ENCODE measurements at places on chromosomes 2 and 18.
A peak's percentile ranks its signal among the peaks of the same experiment; 100 is the strongest.

- no peak for DNase-seq
Measured at GRCh38 chr18:66749030-66749429, 145.1 kb upstream of the CDH19 start.

GRCh38 chr2:145095641-145096435 is 575.9 kb upstream of the ZEB2 start:
- DNase-seq: no peak

GRCh38 chr2:52112141-52112540 is 1080.2 kb upstream of the NRXN1 start:
- DNase-seq: no peak

GRCh38 chr2:237964578-237965404 is 2.0 kb upstream of the UBE2F start:
- no peak for DNase-seq

DNA sequence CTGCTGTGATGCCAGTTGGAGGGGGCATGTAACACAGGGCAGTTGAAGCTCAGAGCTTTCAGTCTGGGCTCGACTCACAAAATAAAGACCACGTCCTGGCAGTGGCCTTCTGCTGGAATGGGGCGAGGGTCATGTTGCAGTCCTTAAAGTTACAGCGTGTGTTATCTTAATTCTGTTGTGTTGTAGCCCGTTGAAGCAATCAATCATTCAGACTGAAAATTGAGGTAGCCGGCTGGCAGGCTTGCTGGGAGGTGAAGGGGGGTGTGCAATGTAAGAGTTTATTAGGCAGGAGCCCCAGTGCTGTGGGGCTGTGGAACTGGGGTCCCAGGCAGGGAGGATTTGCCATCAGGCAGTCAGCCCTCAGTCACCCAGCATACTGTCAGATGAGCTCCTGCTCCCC is 136.9 kb upstream of the EPAS1 start:
- no peak for DNase-seq

- DNase-seq: no peak
Measured at GRCh38 chr18:45287531-45287930, 327.7 kb upstream of the SLC14A2 start.

GRCh38 chr2:218809515-218809914 is 22.1 kb downstream of the PRKAG3 start:
- DNase-seq: no peak

- no peak for DNase-seq
Measured at GRCh38 chr2:69774984-69775982, 33.3 kb downstream of the ANXA4 start.

DNA sequence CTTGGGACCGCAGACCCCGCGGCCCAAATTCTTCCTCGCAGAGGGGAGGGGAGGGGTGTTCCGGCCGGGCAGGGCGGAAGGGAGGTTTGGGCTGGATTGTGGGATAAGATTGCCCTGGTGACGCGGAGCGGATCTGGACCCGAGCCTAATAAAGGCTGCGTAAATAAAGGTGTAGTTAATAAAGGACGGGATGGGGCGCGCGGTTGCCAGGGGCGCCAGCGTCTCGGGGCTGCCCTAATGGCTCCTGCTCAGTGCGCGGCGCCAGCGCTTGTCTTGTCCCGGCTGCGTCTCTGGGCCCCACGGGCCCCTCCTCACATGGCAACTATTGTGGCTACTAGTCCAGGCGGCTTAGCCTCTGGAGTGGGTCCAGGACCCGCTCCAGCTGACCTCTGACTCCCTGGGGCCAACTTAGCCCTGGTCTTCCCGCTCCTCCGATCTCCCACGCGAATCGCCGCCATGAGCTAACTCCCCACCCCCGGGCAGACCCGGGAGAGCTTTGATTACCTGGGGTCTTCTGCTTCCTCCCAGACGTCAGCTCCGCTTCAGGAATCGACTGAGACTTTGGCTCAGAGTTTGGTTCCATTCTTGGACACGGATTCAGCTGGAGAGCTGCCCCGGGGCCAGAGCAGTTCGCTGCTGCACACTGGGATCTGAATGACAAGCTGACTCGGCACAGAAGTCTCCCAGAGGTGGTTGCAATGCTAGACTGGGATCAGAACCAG is 36.5 kb downstream of the SLC25A52 start:
- no peak for DNase-seq

DNA sequence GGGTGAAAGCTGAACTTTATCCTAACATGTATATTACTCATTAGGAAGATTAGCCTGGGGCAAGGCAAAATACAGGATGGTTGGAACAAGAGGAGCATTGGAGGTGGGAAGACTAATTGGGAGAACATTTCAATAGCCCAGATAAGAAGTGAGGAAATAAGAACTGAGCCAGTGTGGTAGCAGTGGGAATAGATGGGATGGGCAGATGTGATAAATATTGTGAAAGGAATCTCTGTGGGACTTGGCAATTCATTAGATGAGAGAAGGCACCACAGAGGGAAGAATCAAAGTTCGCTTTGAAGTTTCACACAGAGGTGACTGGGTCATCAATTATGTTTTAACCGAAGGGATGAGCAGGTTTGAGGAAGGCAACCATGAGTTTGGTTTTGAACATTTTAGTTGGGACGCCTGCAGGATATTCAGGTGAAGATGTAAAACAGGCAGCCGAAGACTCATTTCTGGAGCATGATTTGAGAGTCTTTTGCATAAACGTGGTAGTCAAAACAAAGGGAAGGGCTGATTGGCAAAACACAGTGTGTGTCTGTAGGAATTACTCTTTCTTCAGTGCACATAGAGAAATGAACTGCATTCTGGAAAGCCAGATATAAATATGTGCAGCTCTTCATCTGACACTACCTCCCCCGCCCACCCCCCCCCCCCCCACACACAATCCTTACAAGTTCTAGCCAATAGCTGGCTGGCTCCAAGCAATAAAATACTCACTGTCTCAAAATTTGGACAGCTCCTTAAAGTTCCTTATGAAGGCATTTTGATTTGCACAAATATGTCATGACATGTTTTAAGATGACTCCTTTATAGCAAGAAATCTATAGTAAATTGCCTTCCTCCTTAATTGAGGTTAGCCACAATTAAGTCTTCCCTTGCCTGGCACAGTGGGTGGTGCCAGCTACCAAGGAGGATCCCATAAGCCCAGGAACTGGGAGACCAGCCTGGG is 1.9 kb upstream of the SLC1A4 start:
- no peak for DNase-seq

DNA sequence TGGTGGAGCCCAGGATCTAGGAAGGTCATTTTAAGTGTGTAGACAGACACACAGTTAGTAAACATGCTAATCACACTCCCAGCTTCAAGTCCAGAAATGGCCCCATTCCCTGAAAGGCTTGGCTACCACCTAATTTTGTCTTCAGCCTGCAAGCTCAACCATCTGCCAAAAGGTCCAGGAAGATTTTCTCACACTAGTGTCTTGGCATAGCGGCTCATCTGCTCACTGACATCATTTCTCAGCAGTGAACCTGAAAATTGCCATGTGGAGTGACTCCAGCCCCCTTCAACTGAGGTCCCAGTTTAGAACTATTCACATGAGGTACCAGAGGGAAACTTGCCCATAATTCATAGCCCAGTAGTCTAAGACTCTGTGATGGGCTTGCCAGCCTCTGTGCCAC is 748.9 kb downstream of the LRP1B start:
- no peak for DNase-seq

DNA sequence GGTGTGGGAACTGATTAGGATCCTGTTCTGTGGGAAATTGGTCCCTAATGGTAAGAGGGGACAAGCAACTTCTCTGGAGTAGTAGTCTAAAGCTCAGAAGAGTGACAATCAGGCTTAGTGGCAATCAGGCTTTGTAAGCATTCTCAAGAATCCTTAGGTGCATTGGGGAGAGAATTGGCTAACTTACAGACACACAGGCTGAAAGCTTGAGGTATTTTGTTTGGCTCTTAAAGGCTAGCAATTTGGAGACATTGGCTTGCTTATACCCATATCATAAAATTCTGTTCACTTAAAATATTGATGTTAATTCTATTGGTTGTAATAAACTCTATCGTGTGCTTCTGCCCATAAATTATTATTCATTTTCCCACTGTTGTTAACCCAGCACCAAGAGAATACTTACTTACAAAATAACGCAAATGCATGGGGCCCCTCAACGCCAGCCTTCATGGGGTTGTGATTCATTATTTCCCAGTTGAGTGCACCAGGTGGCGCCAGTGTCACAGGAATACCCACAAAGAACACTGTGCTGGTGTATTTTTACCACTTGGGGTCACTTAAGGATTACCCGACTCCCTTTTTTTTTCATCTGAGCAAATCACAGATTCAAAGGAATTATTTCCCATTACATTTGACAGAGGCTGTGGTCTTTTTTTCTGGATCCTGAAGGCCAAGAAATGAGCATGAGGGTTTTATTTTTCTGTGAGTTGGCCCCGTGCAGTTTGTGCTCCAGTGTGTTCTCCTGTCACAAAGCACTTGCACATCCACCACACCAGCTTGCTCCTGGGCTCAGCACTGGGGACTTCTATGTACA is 45.5 kb downstream of the DDX1 start:
- DNase-seq: peak; percentile 21

GRCh38 chr2:215637651-215638050 is 201.8 kb upstream of the FN1 start:
- DNase-seq: no peak

- DNase-seq: no peak
Measured at GRCh38 chr2:12044857-12045256, 298.4 kb downstream of the LPIN1 start.

GRCh38 chr2:163319006-163319405 is 416.8 kb downstream of the FIGN start:
- DNase-seq: no peak

- no peak for DNase-seq
Measured at GRCh38 chr2:94978917-94979316, 46.6 kb upstream of the MAL start.

- DNase-seq: no peak
Measured at GRCh38 chr2:97952357-97952756, 43.4 kb downstream of the TMEM131 start.

GRCh38 chr2:147567136-147567535 is 277.7 kb upstream of the ACVR2A start:
- DNase-seq: no peak
